Right lung (tissue), 10 donors: ENCODE measurements at places on chromosomes 5 and 9. TPM values are rescaled to one million over a fixed set of nuclear protein-coding genes. Genes with fewer than 3 reads are reported as not detected.

- DNase-seq = no peak
These were observed 57.6 kb downstream of the PPP2R2B start for GRCh38 chr5:146820987-146821386.

- DNase-seq = no peak
These were observed 1.6 kb downstream of the BASP1 start for GRCh38 chr5:17219006-17219422.

DNA sequence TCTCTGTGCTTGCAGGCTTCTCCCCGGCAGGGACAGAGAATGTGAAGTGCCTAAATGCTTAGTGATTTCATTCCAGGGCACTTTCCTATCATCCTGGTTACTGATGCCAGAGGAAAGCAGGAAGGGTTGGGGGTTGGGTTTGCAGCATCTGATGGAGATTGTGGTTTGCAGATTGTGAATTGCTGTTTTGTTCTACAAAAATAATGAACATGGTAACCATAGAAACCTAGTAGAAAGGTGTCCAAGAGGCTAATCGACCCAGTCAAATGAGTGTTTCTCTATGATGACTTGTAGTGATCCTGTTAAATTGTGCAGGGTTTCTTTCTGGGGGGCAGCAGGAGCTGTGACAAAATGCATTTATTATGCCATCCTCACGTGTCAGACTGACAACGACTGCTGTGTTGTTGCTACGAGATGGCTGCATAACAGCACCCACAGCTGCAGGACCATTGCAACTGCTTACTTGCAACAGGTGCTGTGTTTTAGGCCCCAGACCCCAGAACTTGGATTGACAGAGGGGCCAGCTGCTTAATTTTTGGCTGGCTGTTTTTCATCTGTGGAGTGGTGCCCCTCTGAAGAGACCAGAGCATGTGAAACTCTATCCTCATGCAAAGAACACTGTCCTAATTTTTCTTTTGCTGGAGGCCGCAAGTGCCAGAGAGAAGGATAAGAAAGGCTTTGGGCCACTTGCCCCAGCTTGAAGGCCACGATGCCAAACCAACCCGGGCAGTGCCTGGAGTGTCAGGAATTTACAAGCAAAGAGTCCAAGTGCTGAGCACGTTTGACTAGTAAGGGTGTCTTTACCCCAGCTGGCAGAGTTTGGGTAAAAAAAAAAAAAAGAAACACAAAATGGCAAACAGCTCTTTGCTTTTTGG, 397.8 kb downstream of the GADD45G start:
- no peak for DNase-seq

- DNase-seq = no peak
These were observed 180.1 kb downstream of the MACROH2A1 start for GRCh38 chr5:135218790-135219568.

PCDHGA2 gene
- 4.2 TPM for polyA plus RNA-seq
